HFF-Myc (cell line): ENCODE measurements at places on chromosomes 12 and 14.

DNA sequence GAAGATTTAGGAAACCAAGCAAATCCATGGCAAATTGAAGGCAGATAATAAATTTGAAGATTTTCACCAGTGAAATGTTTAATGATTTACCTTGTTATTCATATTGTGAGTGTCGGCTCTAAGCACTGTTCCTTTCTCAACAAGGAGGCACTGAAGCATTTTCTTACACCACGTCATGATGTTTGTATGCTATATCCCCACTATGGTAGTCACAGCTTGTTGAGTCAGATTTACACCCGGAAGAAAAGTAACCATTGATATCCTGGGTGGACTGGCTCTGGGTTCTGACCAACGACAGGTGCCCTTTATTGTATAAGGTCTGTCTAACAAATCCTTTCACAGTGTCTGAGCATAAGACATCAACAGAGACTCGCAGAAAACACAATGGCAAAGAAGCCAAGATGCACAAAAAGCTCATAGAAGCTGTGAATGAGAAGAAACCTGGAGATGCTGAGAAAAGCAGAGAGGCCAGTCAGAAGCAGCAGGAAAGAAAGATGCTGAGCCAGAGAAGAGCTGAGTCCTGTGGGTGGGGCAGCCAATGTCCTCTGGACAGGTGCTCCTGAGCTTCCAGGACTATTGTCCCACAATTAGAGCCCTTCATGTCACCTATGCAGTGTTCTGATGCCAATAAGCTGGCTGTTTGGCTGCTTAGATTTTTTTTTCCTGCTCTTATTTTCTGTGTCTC is 49.7 kb upstream of the ARHGAP5 start:
- DNase-seq: no peak

GRCh38 chr12:24270965-24271364 is 321.5 kb upstream of the SOX5 start:
- no peak for DNase-seq

GRCh38 chr12:87233671-87234070 is 795.5 kb downstream of the C12orf50 start:
- no peak for DNase-seq

- DNase-seq: no peak
These were observed 99.2 kb downstream of the TMEM260 start for GRCh38 chr14:56678838-56679237.

- DNase-seq: no peak
These were observed 43.7 kb downstream of the LTBP2 start for GRCh38 chr14:74568380-74568649.

DNA sequence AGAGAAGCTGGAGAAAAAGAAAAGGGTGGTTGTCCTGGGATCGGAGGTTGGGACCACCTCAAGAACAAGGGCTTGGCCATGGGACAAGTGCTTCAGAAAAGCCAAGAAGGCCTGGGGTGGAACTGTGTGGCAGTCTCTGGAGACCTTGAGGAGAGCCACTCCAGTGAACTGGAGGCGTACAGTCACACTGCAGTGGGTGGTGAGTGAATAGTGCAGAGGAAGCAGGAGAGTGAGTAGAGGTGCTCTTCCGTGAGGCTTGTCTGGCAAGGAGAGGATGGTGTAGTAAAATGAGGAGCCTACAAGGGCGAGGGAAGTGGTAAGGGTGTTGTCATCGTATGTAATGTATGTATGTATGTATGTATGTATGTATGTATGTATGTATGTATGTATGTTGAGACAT is 20.9 kb downstream of the RASSF3 start:
- no peak for DNase-seq

DNA sequence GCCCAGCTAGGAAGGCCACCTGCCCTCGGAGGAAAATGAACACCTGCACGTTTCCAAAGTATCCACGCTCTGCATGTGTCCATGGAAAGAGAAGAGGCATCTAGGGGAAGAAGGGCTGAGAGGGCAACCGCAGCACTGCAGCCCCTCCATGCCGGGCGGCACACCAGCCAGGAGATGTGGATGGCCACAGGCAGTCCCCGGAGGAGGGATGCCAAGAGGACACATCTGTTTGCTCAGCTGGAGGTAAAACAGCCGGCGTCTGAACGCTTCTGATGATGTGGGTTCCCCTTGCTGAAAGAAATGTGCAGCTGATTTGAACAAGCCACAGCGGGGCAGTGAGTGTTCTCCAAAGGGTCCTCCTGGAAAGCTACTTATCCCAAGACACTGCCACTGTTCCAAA is 34.0 kb downstream of the CHGA start:
- DNase-seq: no peak

DNA sequence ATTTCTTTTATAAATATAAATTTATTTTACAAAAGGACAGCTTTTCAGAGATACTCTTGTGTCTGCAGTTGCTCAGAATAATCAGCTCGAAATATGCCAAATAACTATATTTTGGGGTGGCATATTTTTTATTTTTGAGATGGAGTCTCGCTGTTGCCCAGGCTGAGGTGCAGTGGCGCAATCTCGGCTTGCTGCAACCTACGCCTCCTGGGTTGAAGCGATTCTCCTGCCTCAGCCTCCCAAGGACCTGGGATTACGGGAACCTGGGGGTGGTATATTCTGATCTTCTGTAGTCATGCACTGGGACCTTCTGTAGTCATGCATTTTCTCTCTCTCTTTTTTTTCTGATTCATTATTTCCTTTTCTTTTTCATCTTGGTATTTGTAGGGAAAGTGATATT is 135.0 kb upstream of the AMIGO2 start:
- no peak for DNase-seq

DNA sequence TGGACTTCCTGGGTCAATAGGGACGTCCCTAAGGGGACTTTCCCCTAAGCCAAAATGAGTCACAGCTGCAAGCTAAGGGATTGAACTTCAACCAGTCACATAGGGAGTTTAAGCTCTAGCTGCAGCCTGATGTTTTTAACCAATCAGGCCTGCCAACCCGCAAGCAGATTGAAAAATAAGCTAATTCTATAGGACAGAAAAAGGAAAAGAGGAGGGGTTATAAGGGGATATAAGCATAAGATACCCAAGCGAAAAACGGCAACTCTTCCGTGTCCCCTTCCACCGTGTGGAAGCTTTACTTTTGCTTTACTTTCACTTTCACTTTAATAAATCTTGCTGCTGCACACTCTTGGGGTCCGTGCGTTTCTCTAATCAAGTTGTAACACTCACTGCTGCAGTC is 24.4 kb downstream of the ATP23 start:
- no peak for DNase-seq

GRCh38 chr14:87349921-87350320 is 643.1 kb downstream of the GALC start:
- no peak for DNase-seq

DNA sequence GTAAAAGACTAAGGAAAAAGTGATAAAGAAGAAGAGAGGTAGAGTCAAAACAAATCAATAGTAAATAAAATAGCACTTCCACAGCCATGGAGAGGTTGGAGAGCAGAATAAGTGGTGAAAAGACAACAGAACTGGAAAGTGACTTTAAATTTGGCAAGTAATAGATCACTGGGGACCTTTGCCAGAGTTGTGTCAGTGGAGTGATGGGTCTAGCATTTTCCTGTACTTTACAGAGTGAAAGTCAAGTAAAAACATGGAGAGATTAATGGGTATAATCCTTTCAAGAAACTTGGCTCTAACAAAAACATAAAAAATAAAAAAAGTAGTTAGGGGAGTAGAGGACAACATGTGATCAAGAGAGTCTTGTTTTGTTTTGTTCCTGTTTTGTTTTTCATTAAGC is 502.2 kb upstream of the RPL10L start:
- no peak for DNase-seq

GRCh38 chr14:90641168-90641567 is 175.1 kb downstream of the TTC7B start:
- no peak for DNase-seq
